ENCODE measurements at places on chromosomes 4 and X. TPM values are rescaled to one million over a fixed set of nuclear protein-coding genes. Genes with fewer than 3 reads are reported as not detected.

HTRA3 gene
- not detected for total RNA-seq

SMIM31 gene
- total RNA-seq: not detected

PABPC1L2B gene
- total RNA-seq: not detected

NRK gene
- 0.07 TPM for total RNA-seq

MAGEB17 gene
- total RNA-seq: 0.25 TPM

SPANXA2 gene
- total RNA-seq: not detected

FDCSP gene
- not detected for total RNA-seq

FSTL5 gene
- total RNA-seq: 0.36 TPM

DRP2 gene
- total RNA-seq: 0.09 TPM

BEX2 gene
- 8.3 TPM for total RNA-seq

MAOB gene
- 0.09 TPM for total RNA-seq

All from K562 (cell line).